ENCODE measurements at places on chromosomes 13 and 19.

DNA sequence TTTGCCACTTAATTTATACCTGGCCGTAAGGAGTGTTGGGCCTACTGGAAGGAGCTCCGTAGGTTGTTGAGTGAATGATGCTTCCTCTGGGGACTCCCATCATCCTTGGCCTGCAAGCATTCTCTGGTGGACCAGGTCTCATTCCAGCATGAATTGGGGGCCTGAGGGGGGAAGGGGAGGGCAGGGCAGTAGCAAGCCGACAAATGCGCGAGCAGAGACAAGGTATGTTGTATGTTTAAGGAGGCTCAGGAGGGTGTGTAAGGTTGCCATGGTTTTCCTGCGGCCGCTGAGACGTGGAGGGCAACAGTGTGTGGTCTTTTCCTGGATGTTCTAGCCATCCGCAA is 749 bp downstream of the ZNF264 start:
- no peak for DNase-seq

GRCh38 chr13:100115693-100116254 is 26.9 kb downstream of the PCCA start:
- DNase-seq: no peak

DNA sequence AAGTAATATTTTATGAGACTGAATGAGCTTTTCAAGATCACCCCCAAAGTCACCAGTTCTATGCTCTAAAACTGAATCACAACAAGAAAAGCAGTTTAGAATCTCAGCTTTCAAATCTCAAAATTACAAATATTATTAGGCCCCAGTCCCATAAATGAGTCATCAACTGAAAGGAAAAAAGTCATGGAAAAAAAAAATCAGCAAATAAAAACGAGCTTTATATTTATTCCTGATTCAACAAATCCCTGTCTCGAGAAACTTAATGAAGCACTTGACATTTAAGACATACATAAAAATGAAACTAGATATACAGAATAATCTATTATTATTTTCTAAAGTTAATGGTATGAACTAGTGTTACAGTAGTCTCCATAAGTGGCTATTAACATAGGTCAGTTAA is 203.0 kb downstream of the DIAPH3 start:
- no peak for DNase-seq

DNA sequence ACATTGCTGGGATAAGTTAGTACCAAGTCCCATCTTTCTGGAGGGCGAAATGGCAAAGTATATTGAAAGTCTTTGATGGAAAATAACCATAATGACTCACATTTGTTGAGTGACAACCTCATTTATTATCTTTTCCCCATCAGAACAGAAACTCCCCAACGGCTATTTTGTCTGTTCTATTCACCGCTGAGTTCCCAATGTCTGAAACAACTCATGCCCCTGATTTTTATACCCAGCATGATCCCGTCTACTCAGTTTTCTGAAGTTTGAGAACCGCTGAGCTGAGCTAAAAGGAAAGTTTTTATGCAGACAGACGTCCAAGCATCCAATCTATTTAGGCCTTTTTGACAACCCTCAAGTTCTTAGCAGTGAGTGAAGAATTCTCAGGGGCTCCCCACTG is 7.8 kb upstream of the TINCR start:
- no peak for DNase-seq

DNA sequence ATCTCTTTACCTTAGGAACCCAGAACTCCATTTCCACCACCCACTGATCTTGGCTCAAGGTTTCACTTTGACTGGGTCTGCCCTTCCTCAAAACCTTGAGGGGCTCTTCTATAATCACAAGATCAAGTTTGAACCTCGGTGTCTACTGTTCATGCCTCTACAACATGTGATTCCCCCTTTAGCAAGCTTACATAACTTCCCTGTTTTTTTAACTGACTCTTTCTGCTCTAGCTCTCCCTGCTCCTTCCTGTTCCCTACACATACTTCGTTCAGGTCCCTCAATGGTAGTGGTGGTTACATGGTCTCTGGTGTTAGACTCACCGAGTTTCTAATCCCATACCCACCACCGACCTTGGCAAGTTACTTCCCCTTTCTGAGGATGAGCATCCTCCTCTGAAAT is 26.7 kb downstream of the CEACAM8 start:
- no peak for DNase-seq

DNA sequence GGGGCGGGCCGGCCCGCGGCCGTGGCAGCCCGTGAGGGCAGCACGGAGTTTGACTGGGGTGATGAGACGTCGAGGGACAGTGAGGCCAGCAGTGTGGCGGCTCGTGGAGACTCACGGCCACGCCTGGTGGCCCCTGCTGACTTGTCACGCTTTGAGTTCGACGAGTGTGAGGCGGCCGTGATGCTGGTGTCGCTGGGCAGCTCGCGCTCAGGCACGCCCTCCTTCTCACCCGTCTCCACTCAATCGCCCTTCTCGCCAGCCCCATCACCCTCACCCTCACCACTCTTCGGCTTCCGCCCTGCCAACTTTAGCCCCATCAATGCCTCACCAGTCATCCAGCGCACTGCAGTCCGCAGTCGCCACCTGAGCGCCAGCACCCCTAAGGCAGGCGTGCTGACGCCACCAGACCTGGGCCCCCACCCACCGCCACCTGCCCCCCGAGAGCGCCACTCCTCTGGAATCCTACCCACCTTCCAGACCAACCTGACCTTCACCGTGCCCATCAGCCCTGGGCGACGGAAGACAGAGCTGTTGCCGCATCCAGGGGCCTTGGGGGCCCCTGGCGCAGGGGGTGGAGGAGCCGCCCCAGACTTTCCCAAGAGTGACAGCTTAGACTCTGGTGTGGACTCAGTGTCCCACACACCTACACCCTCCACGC is 4.5 kb downstream of the CIC start:
- DNase-seq: no peak

DNA sequence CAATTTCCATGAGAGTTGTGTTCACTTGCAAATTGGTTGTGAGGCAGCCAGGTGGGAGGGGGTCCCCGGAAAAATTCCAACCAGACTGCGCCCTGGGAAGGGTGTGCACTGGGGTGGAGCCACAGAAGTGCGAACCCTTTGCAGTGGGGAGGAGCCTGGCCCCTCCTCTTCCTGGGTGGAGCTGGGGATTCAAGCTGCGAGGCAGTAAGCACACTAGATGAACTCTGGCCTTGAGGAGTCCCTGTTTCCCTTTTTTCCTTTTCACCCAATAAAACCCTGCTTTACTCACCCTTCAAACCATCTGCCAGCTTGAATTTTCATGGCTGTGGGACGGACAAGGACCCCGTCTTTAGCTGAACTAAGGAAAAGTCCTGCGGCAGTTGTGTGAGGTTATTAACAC is 31.0 kb upstream of the MBNL2 start:
- DNase-seq: no peak

- no peak for DNase-seq
Observed at GRCh38 chr13:63999614-64000305, 2584.1 kb upstream of the PCDH20 start.

DNA sequence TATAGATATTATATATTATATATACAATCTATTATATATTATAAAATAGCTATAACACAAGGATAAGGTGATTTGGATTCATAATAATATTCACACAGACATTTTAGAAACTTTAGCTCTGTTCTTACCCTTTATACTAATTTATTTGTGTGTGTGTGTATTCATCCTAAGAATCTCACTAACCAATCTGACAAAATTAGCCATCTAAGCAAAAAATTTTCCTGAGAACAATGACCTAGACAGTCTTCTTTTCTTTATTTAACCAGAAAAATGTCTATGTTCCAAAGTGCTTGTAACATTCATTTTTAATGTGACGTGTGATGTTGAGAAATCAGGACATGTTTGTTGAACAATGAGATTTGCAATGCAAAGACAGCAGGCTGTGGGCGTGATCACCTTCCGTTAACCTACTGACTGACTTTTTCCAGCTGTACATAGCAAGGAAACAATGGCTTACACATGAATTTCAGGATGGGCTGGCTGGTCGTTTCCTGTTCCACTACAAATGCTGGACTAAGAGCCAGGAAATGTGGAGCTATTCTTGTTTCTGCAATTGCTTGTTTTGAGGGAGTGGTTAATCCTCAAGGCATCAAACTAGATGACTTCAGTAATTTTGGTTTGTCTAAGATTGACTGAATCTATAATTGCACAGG is 634.6 kb upstream of the ARGLU1 start:
- no peak for DNase-seq

Measured in activated CD4-positive, alpha-beta T cell treated with anti-CD3 and anti-CD28 coated beads, Interleukin-2, amount 50 U/mL, for 4 hours (primary cell).